ENCODE measurements at places on chromosomes 3 and 15. TPM values are rescaled to one million over a fixed set of nuclear protein-coding genes. Genes with fewer than 3 reads are reported as not detected.

Gene CNTN4
- 112 TPM for total RNA-seq

Gene CYP1A1
- total RNA-seq: 0.78 TPM

Gene CCR1
- 1.4 TPM for total RNA-seq

Gene PLA2G4D
- not detected for total RNA-seq

Gene SCN11A
- total RNA-seq: 0.33 TPM
